ENCODE measurements at places on chromosomes 2 and 18. TPM values are rescaled to one million over a fixed set of nuclear protein-coding genes. Genes with fewer than 3 reads are reported as not detected.

Gene MAP4K4
- polyA plus RNA-seq = 26.5 TPM

Gene RAX
- not detected for polyA plus RNA-seq

Gene SERPINB13
- not detected for polyA plus RNA-seq

Gene SGO2
- polyA plus RNA-seq = 1.7 TPM

Gene NTSR2
- polyA plus RNA-seq = 0.05 TPM

Gene SRD5A2
- polyA plus RNA-seq = 2.4 TPM

Gene CTDP1
- polyA plus RNA-seq = 16.0 TPM

Gene SCTR
- polyA plus RNA-seq = not detected

Gene ACVR1C
- polyA plus RNA-seq = 0.67 TPM

Gene DLX1
- polyA plus RNA-seq = 0.41 TPM

Gene TPO
- 5.4 TPM for polyA plus RNA-seq

Gene ARHGAP28
- polyA plus RNA-seq = 9.1 TPM
